ENCODE measurements at places on chromosomes 6 and 20.

- no peak for DNase-seq
These were observed 47.3 kb downstream of the PFDN4 start for GRCh38 chr20:54255157-54255556.

GRCh38 chr6:146191166-146191565 lies 162.3 kb downstream of the GRM1 start:
- DNase-seq, result no peak

DNA sequence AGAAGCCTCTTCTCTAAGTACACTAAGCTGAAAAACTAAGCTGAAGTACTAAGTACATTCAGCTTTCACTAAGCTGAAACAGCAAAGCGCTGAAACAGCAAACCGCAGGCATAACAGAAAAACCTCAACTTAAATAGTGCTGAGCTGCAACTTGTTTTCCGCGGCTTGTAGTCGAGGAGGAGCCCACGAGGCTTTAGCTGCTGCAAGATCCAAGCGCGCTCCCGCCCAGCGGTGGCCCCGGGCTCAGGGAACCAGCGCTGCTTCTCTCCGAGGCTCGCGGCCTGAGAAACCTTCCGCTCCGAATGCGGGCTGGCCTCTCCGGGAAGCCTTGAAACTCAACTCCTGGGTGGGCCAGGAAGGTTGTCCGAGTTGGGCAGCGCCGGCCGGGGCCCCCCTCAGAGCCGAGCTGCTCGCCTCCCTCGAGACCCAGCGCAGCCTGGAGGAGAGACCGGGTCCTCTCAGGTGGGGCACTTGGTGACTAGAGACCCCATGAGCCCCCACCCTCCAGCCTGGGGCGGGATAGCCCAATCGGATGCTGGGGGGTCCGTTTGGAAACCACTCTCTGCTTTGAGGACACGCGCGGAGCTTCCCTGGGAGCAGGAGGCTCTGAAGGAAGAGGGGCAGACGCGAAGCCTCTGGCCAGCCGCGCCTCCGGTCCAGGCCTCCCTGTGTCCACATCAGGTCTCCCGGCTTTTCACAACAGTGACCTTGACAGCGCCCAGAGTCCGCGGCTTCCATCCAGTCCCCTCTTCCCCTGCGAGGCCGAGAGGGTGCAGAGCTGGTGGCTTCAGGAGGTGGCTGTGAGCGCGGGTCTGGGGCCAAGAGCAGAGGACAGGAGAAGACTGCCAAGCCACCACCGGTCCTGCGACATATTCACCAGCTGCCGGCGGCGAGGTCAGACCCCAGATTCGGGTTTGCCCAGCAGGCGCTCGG lies 38.1 kb upstream of the HLA-E start:
- DNase-seq, result no peak

- no peak for DNase-seq
These were observed 166.1 kb upstream of the OPRM1 start for GRCh38 chr6:153872946-153873345.

GRCh38 chr20:50784464-50784863 lies 10.4 kb upstream of the BCAS4 start:
- no peak for DNase-seq
